ENCODE measurements at places on chromosomes 6 and 20.

- no peak for DNase-seq
These were observed 654.1 kb upstream of the NOX3 start for GRCh38 chr6:156109713-156110112.

GRCh38 chr20:25247518-25247955, 348 bp upstream of the PYGB start:
- no peak for DNase-seq

DNA sequence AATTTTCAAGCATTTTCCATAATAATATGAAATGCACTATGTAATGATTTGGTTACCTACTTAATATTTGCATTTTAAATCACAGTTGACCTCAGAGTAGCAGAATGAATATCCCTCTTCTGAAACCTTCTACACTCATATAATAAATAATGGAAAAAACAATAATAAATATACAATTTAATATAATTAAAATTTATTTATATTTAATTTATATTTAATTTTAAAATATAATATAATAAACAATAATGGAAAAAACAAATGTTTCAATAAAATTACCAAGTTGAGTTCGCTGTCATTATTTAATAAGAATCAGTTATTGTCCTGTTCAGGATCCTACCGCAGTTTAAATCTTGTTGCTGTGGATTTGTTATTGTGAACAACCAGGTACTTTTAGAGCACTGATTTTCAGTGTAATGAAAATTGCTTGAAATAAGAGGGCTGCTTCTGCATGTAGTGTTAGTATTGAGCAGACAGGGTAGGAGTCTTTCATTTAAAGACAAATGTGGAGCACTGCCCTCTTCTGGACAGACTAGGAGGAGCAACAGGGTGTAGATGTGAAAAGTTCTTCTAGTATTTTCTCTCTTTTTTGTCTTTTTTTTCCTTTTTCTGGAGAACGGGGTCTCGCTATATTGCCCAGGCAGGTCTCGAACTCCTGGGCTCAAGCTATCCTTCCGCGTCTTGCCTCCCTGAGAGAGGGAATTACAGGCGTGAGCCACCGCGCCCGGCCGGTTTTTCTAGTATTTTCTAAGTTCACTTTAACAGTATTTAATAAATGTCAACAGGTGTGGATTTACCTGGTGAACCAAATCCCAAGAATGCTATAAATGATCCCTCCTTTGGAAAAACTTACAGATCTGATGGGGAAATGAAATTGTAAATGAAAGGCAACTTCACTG, 13.6 kb downstream of the TRAPPC3L start:
- DNase-seq: peak; percentile 25

- no peak for DNase-seq
These were observed 11.4 kb downstream of the CAPN11 start for GRCh38 chr6:44169886-44170570.

- no peak for DNase-seq
These were observed 41.7 kb upstream of the PRELID3B start for GRCh38 chr20:59084041-59084850.

- no peak for DNase-seq
These were observed 71.0 kb upstream of the SUPT3H start for GRCh38 chr6:45448417-45449389.

- DNase-seq: no peak
These were observed 318.0 kb upstream of the PTCHD4 start for GRCh38 chr6:48429021-48429420.

- DNase-seq: no peak
These were observed 15.0 kb upstream of the CSE1L start for GRCh38 chr20:49030954-49031619.

- DNase-seq: no peak
These were observed 11.2 kb downstream of the TAF4 start for GRCh38 chr20:62054451-62054953.

- DNase-seq: no peak
These were observed 97.2 kb upstream of the TNFAIP3 start for GRCh38 chr6:137769797-137770362.

DNA sequence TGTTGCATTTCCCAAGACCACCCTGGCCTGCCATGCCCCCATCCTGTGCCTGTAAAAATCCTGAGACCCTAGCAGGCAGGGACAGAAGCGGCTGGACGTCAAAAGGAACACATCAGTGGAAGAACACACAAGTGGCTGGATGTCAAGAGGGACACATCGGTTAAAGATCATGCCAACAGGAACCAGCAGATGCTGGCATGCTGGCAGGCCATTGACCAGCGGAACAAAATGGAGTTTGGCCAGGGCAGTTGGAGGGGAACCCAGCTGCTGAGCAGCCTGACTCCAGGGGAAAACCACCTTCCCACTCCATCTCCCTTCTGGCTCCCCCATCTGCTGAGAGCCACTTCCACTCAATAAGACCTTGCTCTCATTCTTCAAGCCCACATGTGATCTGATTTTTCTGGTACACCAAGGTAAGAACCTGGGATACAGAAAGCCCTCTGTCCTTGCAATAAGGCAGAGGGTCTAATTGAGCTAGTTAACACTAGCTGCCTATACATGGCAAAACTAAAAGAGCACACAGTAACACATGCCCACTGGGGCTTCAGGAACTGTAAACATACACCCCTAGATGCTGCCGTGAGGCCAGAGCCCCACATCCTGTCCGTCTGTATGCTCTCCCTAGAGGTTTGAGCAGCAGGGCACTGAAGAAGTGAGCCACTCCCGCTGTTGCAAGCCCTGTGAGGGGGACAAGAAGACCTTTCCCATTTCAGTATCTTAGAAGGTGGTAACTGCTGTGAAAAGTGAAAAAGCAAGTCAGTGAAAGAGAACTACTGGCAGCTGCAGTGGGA, 4.2 kb upstream of the TSBP1 start:
- no peak for DNase-seq

GRCh38 chr20:45798935-45799642, 7.3 kb downstream of the DNTTIP1 start:
- DNase-seq: no peak

- DNase-seq: no peak
These were observed 670.0 kb downstream of the DHX35 start for GRCh38 chr20:39632176-39632575.

- DNase-seq: no peak
These were observed 14.7 kb downstream of the NTSR1 start for GRCh38 chr20:62723351-62723750.

- DNase-seq: no peak
These were observed 1.6 kb upstream of the NPBWR2 start for GRCh38 chr20:64108731-64109681.

- no peak for DNase-seq
These were observed 247.9 kb upstream of the SLC35B3 start for GRCh38 chr6:8683204-8683603.

- DNase-seq: no peak
These were observed 6.3 kb downstream of the MAPK14 start for GRCh38 chr6:36033935-36034334.

GRCh38 chr6:146277142-146277541, 248.3 kb downstream of the GRM1 start:
- DNase-seq: no peak

DNA sequence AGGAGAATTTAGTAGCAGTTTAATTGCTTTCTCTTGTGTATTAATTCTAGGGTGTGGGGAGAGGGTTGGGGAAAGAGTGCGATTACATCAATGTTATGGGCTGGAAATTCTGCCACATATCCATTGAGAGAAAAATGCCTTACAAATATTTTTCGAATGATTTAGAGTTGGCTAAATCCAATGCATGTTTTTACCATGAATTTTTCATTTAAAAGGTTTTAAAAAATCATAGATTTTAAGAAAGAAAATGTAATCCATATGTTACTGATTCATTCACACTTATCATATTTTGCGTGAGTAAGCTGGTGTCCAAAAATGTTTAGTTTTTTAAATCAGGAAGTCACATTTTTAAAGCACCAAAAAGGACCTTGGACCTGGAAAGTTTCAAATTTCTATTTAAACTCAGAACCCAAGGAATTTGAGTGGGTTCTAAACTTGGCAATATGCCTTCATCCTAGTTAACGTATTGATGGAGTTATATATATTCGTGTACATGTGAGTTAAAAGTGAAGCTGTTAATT, 627.4 kb upstream of the CITED2 start:
- no peak for DNase-seq
